ENCODE measurements at places on chromosomes 2 and 18.

- no peak for DNase-seq
Observed at GRCh38 chr2:111121028-111121827, 514 bp downstream of the BCL2L11 start.

DNA sequence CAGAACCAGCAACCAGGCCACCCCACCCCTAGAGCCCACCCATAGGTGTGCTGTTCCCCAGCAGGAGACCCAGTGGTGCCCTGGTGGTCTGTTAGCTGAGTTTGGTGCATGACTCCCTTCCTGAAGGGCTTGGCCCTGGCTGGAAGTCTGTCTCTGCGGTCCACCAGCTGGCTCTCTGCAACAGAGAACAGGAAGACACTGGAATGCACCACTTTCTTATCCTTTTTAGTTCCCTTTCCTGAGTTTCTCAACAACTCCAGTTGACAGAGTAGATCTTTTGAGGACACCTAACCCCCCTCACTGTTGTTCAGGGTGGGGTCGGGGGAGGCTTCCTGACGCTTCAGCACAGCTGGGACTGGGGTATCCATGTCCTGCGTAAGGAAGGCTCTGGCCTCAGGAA is 11.9 kb upstream of the RPL37A start:
- no peak for DNase-seq

GRCh38 chr2:70385966-70386595 is 84.2 kb upstream of the FAM136A start:
- DNase-seq: no peak

DNA sequence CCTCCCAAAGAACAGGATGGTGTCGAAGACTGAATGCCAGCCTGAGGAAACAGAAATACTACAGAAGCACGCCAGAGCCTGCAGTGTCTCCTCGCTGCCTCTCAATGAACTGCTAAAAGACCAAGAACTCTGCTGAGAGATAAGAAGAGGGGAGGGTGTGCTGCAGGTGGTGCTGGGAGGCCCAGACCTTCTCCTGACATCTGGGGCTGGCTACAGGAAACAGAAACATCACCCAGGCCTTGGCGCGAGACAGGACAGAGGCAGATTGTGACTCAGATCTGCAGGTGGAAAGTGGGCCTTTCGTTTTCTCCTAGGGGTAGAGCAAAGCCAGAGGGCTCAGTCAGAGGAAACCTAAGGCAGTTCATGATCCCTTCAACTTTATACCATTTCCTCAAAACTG is 250.3 kb upstream of the TCF4 start:
- DNase-seq: no peak

- DNase-seq: no peak
Observed at GRCh38 chr2:70939839-70940580, 4.3 kb downstream of the ATP6V1B1 start.

- DNase-seq: no peak
Observed at GRCh38 chr2:201704536-201704935, 6.1 kb upstream of the MPP4 start.

DNA sequence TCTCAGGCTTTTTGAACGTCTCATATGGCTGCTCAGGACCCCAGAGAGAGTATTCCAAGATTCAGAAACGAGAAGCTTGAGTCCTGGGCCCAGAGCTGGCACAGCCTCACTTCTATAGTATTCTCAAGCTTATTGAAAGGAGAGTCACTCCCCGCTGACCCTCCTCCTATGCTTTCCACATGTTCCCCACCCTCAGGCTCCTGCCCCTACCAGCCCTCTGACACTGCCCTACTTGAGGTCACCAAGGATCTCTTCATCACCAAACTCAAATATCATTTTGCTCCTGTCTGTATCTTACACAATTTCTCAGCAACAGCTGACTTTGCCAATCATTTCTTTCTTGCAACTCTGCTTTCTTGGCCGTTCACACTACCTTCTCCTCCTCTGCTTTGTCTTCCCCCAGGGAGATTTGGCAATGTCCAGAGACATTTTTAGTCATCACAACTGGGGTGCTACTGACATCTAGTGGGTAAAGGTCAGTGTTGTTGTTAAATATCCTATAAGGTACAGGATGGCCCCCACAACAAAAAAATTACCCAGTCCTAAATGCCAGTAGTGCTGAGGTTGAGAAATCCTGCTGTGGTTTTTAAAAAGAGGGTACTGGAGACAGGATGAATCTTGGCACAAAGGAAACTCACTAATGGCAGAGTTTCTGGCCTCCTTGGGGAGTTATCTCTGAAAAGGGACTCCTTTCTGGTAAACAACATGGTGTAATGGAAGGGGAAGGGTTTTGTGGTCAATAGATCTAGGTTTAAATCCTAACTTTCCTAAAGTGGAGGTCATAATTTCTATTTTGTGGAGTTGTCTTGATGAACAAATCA is 26.9 kb upstream of the INSIG2 start:
- no peak for DNase-seq

DNA sequence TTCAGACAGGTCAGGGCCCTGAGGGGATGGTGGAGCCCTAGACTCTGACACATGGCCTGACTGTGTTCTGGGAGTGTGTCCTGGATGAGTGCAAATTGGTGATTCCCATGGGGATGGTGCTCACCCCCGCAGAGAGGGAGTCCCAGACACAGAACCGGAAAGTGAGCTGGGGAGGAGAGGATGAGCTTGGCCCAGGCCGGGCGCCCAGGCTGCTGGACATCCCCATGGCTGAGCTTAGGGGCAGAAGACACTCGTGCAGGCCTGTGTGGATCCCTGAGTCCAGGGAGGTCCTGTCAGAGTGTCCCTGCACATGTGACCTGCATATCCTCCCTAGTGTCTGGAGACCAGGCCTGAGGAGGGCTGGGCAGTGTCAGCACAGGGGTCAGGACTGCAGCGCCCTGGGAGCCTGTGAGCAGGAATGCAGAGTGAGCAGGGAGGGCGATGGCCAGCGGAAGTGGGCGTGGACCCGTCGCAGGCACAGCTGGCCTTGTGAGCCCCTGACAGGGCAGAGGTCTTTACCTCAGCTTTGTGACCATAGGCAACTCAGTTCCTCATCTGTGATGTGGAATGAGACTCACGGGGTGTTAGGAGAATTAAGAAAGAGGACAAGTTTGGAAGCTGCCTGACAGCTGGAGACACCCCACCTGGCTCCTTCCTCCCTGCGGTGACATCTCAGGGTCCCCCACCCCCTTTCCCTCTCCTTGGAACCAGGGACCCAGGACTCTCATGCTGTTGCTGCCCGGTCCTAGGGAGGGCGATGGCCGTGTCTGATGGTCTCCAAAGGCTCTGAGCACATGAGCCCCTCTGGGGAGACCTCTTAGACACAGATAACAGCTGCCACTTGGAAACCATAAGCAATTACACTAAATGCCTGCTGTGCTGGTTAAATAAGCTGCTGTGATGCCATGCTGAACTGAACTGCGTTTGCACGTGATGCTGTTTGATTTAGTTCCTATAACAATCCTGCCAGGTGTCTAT is 62.6 kb upstream of the HS6ST1 start:
- peak; percentile 55 for DNase-seq

GRCh38 chr2:98072442-98072841 is 14.5 kb upstream of the VWA3B start:
- no peak for DNase-seq

DNA sequence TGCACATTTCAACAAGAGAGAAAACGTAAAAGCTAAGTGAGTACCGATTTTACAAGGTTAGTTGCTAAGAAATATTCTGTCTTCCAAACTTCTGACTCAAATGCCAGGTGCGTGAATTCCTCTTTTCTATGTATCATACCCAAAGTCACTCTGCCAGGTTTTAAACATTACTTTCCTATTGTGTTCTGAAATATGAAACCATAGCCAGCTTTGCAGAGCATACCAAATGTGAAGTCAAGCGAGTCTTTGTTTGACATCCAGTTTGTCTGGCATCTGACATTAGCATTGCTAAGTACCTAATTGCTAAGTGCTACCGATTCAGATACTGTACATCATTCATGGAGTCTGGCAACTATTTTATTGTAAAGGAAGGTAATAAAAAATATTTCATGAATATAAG is 321.9 kb upstream of the GALNT5 start:
- no peak for DNase-seq

DNA sequence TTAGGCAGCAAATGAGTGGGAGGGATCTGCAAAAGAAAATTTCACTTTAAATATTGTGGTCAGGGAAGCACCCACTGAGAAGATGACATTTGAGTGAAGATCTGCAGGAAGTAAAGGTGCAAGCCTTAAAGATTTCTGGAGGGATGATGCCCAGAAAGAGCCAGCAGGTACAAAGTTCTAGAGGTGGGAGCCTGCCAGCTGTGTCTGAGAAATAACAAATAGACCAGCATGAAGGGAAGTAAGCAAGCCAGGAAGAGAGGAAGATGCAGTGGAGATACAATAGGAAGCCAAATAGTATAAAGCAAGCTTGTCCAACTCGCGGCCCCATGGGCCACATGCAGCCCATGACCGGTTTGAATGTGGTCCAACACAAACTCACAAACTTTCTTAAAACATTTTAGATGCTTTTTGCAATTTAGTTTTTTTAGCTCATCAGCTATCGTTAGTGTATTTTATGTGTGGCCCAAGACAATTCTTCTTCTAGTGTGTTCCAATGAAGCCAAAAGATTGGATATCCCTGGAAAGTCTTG is 489.9 kb downstream of the DCC start:
- no peak for DNase-seq

DNA sequence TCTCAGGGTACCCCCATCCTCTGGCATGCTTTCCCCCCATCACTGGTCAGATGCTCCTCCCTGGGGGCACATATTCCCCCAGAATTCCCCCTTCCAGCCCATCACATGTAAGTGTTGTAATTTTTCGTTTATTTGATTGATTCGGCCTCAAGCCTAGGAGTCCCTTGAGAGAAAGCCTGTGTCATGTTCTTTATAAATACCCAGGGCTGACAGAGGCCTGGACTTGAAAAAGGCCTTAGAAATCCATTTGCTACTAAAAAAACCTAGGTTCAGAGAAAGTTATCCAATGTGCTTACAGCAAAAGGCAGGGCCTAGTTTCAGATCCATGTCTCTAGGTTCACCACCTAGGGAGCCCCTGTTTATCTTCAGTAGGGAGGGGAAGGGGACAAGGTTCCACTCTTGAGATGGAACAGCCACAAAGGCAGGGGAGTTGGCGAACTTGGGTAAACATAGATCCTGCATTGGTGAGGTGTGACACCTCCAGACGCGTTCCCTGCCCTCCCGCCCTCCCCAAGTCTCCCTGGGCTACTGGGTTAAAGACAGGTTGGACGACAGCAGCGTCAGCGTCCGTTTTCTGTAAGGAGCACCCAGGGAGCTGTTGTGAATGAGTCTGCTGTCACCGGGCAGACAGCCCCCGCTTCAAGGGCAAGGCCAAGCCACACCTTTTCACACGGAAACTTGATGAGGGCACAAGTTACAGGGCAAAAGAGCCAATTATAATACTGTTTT is 147.8 kb downstream of the EN1 start:
- no peak for DNase-seq

DNA sequence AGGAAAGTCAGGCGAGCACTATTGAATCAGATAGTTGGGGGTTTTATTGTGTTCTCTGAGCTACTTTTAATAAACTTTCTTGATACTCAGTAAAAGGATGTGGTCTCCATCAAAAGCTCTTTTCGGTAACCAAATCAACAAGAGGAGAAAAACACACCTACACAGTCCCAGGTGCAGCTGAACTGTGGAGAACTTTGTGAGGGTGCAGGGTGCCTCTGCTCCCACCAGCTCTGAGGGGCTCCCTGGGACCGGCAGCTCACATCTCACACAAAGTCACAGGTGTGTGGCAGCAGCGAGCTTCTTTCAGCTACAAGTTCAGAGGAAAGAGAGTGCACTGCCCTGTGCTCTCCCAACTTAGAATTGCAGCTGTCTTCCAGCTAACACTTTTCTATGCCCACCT is 650.4 kb downstream of the RNF144A start:
- no peak for DNase-seq

GRCh38 chr18:50820901-50821520 is 1.2 kb upstream of the MRO start:
- DNase-seq: no peak

DNA sequence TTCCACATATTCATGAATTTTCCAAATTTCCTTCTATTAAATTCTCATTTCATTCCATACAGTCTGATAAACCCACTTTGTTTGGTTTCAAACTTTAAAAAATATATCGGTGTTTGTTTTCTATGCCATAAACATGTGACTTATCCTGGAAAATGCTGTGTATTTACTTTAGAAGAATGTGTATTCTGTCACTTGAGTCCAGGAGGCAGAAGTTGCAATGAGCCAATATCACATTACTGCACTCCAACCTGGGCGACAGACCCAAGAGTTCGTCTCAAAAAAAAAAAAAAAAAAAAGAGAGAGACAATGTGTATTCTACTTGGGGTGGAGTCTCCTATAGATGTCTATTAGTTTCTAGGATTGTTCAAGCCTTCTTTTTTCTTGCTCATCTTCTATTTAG is 31.8 kb downstream of the MBD5 start:
- no peak for DNase-seq

DNA sequence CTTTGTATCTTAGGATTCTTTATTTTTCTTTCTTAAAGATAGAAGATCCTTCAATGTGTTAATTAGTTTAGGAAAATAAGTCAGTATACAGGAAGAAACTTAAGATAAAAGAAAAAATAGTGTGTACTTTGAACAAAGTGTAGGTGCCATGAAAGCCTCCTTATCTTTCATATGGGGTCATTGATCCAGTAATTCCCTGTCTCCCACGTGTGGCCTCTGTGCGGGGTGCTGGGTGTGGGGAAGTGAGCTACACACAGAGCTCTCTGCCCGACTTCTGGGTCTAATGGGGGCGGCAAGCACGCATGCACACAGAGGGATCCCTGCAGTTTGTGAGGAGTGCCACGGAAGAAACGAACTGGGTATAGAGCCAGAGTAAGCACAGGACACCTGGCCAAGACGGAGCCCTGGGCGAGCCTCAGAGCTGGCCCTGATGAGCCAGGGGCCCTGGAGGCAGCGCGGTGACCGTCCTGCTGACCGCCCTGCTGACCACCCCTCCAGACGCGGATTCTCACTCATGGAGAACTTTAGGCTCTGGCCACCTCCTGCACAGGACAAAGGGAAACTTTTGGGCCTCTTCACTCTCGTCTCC is 253.5 kb downstream of the ACKR3 start:
- DNase-seq: no peak

DNA sequence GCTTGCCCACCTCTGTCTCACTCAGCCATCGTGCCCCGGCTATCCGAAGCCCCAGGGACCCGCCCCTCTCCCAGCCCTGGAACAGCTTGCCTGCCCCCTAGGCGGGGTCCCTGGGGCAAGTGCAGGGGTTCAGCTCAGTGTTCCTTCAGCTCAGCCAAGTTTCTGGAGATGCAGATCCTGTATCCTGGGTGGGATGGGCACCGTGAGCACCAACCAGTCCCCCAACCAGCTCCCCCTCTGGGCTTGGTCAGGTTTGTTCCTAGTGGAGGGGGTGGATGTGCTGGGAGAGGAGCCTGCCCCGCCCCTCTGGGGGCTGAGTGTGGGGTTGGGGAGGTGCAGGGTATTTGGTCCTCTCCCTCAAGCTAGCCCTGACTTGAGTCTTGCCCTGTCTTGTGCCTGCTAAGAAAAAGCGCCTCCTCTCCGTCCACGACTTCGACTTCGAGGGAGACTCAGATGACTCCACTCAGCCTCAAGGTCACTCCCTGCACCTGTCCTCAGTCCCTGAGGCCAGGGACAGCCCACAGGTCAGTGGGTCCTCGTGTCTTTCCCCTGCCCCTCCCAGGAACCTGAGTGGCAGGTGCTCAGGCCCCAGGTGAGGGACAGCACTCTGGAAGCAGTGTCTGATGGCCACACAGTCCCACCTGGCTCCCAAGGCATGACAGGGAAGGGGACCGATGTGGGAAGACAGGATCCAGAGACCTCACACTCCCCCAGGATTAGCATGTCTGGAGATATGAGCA is 32.6 kb downstream of the MLPH start:
- no peak for DNase-seq

GRCh38 chr2:99297994-99298393 is 3.0 kb downstream of the LYG1 start:
- DNase-seq: no peak
